HCEC 1CT (cell line): ENCODE measurements at places on chromosomes 2 and 18.

DNA sequence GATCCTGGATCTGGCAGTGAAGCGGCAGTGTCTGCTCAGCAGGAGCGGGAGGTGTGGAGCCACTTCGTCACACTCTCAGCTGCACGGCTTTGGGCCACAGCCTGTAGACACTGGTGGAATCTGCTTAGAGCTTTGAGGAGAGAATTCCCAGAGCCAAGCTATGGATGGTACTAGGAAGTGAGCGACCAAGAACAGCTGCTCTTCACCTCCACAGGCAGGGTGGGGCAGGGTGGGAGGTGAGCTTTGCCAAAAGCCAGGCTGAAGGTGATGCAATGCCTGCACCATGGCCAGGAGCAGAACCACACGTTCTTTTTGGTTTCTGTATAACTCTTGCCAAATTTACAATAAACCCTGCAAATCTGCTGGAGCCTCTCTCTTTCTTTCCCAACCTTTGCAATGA lies 226.1 kb downstream of the ANKRD30B start:
- no peak for DNase-seq

DNA sequence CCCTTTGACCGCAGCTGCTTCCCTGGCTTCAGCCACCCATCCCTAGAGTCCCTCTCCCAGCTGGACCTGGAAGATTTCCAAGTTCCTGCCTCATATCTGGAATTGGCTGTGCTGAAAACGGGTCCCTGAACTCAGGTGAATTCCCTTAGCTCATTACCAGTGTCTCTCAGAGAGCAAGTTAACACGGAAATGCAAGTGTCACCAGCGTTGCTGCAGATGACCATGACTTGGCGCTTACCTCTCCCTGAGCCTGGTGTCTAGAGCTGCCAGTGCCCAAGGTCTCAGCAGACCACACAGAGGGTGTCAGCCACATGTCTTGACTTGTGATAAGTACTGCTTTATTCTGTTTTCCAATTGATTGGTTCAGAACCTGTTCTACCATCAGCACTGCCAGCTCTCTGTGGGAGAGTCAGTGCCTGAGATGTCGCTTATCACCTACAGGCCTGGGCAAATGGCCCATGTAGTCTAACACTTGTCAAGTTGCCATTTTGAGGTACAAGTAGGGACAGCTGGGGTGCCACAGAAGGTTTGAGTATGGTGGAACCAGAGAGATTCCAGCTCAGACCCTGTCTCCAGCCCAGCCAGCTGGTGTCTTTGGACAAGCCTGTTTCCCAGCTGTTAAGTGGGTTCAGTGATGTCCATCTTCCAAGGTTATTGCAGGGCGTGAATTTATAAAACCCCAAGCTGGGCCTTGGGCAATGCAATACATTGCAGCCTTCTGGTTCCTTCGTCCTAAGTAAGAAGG lies 48.7 kb downstream of the LYPD1 start:
- no peak for DNase-seq

DNA sequence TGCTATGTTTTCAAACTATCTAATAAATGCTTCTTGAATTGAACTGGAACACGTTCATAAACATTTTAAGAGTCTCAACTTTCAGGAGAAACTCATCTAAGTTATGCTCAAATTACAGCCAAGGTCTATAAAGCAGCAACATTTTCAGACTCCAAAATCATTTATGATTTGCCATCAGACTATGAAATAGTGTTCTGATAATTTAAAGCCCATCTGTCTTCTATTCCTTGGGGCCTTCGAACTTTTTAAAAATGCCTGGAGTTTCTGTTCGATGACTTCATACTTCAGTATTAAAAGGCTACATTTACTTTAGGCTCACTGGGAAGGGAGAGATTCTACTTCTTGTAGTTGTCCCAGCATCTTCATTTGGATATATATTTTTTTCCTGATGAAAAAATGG lies 73.6 kb upstream of the NXPH2 start:
- no peak for DNase-seq

- peak; percentile 3 for DNase-seq
These were observed 243.0 kb upstream of the CYRIA start for GRCh38 chr2:16908656-16909055.

DNA sequence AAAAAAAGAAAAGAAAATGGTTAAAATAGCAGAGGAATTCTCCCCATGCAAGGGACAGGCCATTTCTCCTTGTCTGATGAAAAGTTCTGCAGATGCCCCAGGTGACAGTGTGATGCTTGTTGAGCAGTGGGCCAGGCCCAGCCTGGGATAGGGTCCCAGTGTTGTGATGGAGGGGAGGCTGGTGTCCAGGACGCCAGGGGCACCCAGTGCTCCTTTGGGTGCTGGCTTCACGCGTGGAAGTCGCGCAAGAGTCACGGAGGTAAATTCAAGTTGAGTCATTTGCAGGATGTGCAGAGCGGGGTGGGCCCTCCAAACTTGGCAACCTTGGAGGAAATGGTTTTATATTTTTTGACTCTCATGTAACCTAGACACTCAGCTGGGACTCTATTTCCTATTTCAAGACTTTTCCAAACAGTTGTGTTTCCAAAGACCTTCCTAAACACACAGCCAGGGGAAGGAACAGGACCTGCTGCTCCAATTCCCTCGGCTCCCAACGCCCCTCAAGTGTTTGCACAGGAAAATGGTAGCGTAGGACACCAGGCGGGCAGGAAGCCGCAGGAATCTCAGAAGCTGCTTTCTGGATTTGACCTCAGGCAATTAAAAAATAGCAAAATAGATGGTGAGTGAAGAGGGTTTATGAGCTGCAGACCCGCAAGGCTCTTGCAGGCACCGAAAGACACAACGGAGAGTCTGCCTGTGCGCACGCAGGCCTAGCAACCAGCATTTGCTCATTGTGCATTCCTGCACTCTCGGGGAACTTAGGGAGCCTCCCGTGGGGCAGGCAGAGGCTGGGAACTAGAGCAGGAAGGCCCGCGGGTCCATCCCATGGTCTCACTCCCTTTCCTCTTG lies 107.1 kb upstream of the ODC1 start:
- no peak for DNase-seq

GRCh38 chr18:12377556-12378197 lies 650 bp upstream of the AFG3L2 start:
- peak; percentile 97 for DNase-seq

- no peak for DNase-seq
These were observed 96.9 kb downstream of the TGOLN2 start for GRCh38 chr2:85230679-85231467.

DNA sequence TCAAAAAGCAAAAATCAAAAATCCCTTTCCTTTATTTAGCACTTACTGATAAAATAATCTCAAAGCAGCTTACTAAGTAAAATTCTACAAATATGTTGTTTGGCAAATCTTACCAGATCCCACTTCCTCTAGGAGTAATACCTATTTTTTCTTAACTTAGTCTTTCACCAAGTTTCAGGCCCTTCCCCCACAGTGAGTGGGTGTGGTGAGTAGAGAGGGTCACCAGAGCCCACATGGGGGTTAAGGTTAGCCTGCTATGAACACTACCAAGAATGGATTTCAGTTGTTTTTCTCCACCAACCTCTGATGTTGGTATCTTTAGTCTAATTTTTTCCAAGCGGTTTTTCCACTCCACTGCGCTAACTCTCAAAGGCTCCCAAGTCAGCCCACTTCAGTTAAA lies 23.2 kb downstream of the PIAS2 start:
- DNase-seq = no peak

DNA sequence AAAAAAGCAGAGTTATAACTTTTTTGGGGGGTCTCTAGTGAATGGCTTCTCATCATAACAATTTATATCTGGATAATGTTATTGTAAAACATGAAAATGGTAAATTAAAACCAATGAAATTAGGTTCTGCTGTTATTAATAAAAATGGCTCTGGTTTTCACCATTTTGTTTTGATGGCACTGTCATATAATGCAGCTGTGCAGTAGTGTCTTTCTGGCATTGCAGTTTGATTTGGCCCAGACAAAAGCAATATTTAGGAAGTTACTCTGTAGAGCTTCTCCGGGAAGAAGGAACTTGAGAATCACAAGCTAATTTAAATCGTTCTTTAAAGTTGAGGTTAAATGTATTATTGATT lies 15.1 kb upstream of the NT5C1B start:
- DNase-seq = no peak

DNA sequence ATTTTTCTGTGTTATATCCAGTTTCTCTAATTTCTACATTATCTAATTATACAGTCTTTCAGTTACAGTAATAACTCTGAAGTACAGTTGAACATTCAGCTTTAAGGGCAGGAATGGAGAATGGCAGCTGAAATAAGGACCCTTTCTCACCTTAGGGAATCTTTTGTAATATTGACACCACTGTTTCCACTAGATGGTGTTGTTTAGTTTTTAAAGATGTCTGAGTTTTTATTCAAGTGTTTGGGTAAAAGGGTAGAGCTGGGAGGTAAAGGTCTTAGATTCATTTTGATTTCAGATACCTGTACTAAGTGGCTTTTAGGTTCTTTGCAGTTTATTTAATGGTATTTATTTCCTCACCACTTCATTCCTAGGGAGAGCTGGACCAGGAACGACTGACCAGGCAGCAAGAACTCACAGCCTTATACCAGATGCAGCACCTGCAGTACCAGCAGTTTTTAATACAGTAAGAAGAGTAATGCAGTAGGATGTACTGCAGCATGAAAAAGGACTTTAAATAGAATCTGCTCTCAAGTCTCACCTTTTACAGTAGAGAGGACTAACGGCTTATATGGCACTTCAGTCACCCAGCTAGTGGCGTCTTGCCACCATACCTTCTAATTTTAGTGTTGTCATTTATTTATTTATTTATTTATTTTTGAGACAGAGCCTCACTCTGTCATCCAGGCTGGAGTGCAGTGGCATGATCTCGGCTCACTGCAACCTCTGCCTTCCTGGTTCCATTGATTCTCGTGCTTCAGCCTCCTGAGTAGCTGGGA lies 33.2 kb upstream of the KCNJ13 start:
- DNase-seq = no peak

DNA sequence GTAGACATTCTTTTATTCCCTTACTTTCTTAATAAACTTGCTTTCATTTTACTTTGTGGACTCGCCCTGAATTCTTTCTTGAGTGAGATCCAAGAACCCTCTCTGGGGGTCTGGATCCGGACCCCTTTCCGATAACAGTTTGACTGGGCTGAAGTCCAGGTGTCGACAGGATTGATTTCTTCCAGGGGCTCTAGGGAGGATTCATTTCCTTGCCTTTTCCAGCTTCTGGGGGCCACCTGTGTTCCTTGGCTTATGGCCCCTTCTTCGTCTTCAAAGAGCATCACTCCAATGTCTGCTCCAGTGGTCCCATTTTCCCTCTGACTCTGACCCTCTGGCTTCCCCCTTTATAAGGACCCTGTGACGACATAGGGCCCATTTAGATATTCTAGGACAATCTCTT lies 67.5 kb downstream of the COPS8 start:
- DNase-seq = no peak
